ENCODE measurements at places on chromosomes 7 and 10.

GRCh38 chr7:153190452-153190851, 430.9 kb downstream of the ACTR3B start:
- DNase-seq: no peak

GRCh38 chr7:17640730-17641377, 299.4 kb downstream of the SNX13 start:
- DNase-seq: peak; percentile 1

DNA sequence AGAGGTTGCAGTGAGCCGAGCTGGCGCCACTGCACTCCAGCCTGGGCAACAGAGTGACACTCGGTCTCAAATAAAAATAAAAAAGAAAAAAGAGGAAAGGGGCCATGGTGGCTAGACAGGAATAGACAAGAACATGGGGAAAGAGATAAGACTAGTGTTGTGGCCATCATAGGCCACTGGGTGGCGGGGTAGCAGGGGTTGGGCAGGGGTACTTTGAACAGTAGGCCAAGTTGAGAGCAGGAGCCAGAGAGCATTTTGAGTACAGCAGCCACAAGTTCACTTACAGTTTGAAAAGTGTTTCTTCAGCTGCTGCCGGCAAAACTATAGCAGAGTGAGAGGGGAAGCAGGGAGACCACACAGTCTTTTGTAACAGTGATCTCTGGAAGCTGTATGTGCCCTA, 656.0 kb downstream of the CNTNAP2 start:
- no peak for DNase-seq

GRCh38 chr10:51877636-51878035, 178.2 kb upstream of the CSTF2T start:
- no peak for DNase-seq

- no peak for DNase-seq
Measured at GRCh38 chr10:7541137-7542087, 125.4 kb downstream of the ITIH5 start.

DNA sequence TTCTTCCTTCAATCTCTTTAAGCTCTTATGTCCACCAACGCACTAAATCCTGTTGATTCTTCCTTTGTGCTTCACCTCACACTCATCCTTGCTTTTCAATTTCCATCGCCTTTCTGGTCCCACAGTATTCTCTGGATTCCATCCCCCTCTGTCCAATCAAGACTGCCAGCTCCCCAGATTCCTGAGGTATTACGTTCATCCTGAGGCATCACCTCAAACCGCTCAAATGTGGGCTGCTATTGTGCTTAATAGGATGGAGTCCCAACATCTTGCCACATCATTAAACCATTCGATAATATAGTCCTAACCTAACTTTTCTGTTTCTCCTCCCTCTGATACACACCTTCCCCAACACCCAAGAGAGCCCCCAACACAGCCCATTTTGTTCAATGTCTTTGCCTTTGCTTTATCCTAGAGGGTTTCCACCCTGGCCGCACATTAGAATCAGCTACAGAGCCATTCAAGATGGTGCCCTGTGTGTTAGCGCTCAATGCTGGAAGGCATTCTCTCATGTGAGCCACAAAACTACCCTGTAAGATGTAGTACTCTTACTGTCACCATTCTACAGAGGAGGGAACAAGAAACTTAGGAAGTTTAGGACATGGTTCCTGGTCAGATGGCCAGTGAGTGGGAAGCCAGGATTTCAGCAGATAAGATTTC, 79.5 kb upstream of the LEP start:
- no peak for DNase-seq

- no peak for DNase-seq
Measured at GRCh38 chr10:6755781-6756460, 175.8 kb upstream of the PRKCQ start.

DNA sequence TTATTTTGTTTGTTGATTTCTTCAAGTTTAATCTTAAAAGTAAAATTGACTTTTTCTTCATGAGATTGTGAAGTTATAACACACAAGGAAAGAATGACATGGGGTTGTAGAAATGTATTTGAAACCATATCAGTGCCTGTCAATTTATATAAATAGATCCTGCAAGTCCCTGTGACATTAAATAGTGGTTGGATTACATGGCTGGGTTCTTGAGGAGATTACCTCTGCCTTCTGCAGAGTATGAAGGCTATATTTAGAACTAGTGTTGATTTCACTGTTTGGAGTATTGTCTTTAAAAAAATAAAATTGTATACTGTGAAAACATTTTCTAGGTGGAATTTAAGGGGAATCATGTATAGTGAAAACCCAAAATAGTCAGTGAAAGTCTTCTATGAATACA, 385.8 kb upstream of the SMIM30 start:
- no peak for DNase-seq

GRCh38 chr7:74511345-74511744, 57.6 kb downstream of the GTF2IRD1 start:
- DNase-seq: no peak

GRCh38 chr10:114684822-114685209, 26.7 kb upstream of the ABLIM1 start:
- no peak for DNase-seq

DNA sequence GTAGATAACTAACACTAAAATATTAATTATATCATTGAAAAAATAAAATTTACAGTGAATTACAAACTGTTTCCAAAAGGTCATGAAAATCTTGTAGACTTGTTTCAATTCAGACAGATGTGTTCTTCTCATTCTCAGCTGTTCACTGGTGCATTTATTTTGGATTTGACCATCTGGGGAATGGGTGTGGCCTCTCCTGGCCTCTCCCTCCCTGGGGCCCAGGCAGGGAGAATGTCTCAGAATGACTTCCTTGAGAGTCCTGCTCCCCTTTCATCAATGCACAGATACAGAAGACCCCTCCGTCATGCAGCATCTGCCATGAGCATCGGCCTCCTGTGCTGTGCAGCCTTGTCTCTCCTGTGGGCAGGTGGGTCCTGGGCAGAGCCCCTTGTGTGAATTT, 192.8 kb upstream of the PRSS58 start:
- no peak for DNase-seq

- DNase-seq: peak; percentile 30
Measured at GRCh38 chr10:8416760-8417159, 362.3 kb downstream of the GATA3 start.

DNA sequence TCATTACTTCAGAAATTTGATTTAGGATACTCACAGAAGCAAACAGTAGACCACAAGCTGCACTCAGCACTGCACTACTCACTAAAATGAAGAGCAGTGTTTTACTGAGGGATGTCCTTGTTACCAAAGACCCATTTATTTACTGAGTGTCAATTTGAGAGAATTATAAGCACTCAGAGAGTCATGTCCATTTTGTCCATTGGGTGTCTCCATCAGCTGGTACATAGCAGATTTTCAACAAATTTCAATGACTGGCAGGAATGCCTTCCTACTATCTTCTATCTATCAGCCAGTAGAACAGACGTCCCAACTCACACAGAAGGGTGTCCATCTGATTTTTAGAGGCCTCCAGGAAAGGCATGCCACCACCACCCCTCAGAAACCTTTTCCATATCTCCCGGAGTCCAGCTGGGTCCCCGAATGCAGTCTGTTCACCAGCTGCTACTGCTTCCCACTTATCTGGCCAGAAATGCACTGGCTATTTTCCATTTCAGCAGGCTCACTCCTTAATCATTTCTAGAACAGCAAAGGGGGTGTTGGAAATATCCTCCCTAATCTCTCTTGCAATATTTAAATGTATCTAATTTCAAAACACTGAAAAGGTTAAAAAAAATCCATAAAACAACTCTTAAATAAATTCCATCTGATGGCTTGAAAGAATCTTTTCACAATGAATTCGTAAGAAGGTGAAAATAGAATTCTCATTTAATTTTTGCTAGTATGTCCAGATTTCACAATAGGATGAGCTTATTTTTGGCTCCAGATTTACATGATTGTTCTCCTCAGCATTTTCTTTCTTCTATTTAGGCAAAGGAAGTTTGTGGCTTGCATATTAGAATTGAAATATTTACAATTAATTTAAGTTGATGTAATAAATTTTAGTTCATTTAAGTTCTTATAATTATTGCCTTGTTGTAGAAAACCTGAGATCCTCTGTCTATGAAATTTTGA, 1164.0 kb upstream of the CELF2 start:
- DNase-seq: no peak

- no peak for DNase-seq
Measured at GRCh38 chr10:71094712-71095390, 117.5 kb upstream of the UNC5B start.

DNA sequence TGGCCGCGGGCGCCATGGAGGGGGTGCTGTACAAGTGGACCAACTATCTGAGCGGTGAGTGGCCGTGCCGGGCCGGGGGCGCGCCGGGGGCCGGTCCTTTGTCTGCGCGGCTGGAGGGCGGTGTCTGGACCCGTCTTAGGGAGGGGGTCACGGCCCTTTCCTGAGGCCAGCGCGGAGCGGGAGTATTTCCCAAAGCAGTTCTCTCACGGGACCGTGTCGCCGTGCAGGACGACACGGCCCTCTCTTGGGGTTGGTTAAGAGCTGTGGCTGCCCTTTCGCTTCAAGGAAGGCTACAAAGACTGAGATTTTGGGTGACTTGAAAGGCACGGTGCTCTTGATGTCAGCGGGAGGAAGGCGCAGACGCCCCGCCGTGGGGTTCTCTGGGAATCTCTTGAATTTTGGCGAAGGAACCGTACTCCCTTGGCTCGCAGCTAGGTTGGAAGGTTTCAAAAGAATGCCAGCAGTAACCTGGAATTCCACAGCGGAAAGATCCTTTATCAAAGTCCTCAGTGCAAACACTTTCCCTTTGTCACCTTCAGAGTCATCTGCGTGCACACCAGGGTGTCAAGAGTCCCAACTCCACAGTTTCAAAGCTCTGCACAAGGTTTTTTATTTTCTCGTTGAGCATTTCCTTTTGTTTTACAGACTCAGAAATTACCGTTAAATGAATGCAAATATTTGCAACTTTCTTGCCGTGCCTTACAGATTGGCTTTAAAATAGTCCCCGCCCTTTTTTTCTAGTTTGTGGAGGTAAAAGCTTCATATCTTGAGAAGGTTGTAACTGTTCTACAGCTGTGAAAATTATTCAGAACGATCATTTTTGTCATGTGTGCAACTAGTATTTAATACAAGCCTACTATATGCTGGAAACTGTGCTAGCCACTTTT, 780 bp downstream of the PLEKHA8 start:
- no peak for DNase-seq

DNA sequence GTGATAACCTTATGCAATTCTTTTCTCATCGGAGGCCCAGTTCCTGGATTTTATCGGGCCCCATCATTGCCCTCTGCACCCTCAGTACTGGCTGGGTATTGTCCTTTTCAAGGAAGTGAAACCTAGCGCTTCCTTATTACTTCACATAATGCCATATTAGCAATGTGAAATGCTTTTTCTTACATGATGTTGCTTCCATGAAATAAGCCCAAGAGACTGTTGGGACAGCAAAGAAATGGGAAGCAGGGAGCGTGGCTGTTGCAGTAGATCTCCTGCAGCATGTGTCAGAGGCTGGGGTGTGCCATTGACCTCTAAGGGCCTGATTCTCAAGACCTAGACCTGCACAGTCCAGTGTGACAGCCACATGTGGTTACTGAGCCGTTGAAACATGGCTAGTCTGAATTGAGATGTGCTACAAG, 8.1 kb downstream of the CHN2 start:
- no peak for DNase-seq

DNA sequence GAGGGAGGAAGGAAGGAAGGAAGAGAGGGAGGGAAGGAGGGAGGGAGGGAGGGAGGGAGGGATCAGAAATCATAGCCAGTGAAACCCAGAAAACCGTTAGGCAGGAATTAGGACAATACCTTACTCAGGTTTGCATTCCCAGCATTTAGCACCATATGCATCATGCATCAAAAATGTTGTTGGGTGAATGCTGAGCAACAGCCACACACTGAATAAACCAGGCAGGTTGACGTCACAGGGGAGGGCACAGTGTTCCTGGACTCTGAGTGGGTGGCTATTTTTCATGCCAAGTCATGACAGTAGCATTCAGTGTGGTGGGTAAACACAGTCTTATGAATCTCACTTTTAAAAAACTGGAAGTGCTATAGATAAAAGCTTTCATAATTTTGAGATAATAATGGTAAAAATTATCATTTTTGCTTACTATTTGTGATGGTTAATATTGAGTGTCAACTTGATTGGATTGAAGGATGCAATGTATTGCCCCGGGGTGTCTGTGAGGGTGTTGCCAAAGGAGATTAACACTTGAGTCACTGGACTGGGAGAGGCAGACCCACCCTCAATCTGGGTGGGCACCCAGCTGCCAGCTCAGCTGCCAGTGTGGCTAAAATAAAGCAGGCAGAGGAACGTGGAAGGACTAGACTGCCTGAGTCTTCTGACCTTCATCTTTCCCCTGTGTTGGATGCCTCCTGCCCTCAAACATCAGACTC, 199.1 kb upstream of the PRKCQ start:
- no peak for DNase-seq

DNA sequence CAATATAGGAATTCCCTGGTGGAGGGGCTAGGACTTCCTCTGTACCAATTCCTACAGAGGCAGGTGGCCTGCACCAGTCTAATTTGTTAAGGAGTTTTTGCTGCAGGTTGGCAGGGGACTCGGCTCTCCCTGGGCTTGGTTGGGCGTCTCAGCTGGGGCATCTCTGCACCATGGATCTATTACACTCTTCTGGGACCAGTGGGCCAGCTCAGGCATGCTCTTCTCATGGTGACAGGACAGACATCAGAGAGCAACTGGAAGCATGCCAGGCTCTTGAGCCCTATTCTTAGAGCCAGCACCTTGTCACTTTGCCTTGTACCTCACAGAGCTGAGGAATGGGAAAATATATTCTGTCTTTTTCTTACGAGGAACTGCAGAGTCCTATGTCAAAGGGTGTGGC, 74.6 kb downstream of the SH2D4B start:
- no peak for DNase-seq

DNA sequence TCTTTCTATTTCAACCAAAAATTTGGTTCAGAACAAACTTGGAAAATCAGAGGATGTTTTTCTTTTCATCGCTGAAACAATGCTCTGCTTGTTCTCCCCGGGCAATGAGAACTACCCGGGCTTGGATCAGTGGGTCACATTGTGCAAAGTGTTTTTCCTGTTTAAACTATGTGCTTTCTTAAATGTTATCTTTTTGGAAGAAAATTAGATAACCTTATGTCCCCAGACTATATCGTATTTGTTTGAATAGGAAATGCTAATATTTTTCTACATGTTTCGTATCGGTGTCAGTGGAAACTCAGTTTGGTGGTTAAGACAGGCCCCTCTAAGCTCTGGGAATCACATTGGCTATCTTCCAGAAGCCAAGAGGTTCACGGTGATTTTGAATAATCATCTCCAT, 319.5 kb upstream of the NFE2L3 start:
- no peak for DNase-seq

GRCh38 chr7:77687100-77687746, 9.0 kb upstream of the RSBN1L start:
- no peak for DNase-seq

Measured in T-helper 9 cell (primary cell).